ENCODE measurements at places on chromosomes 6 and 20. TPM values are rescaled to one million over a fixed set of nuclear protein-coding genes. Genes with fewer than 3 reads are reported as not detected.

Gene ABHD16B
- total RNA-seq = not detected

Gene MLN
- total RNA-seq = not detected

Gene IL17F
- total RNA-seq = not detected

Gene PTPN1
- total RNA-seq = 52.8 TPM

Gene ABHD16A
- 41.6 TPM for total RNA-seq

Gene TMEM30A
- 98.0 TPM for total RNA-seq

Gene RFX6
- not detected for total RNA-seq

Gene TCF15
- not detected for total RNA-seq

Gene JPH2
- 1.4 TPM for total RNA-seq

Gene GLP1R
- not detected for total RNA-seq

Gene DYNLT2
- 0.35 TPM for total RNA-seq
